Activated CD4-positive, alpha-beta T cell treated with anti-CD3 and anti-CD28 coated beads, Interleukin-2, amount 10 ng/mL, durations not matched to agents 7 days and 5 days (primary cell): ENCODE measurements at places on chromosomes 6 and 20. TPM values are rescaled to one million over a fixed set of nuclear protein-coding genes. Genes with fewer than 3 reads are reported as not detected.

DNA sequence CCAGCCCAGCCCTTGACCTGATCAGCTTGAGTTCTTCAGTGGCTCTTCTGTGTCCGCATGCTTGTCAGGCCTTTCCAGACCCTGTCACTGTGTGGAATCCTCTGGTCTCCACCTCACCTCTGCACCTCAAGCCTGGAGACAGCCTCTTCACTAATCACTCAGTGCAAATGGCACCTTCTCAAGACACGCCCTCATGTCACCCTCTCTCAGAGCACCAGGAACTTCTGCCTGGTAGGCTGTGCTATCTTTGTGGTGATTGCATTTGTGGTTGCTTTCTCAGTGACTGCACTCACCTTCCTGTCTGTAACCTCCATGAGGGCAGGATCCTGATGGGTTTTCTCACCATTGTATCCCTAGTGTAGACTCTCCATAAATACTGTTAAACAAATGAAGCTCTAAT lies 435.2 kb upstream of the CDH4 start:
- peaks cover 1% of the 10 kb centered on the region for H3K36me3 ChIP-seq
- no peak overlapping the region for H3K27ac ChIP-seq
- no peak overlapping the region for H3K4me3 ChIP-seq
- H3K27me3 ChIP-seq = peaks cover 11% of the 10 kb centered on the region

- H3K4me1 ChIP-seq = peaks cover 32% of the 10 kb centered on the region
- peak overlapping the region; percentile 36 for H3K4me3 ChIP-seq
- H3K27ac ChIP-seq = peak overlapping the region; percentile 83
- H3K36me3 ChIP-seq = peaks cover under 1% of the 10 kb centered on the region
- peaks cover 7% of the 10 kb centered on the region for H3K27me3 ChIP-seq
Measured at GRCh38 chr6:43725643-43726580, 38.3 kb upstream of the MRPS18A start.

TRIM15 gene
- not detected for total RNA-seq

GRCh38 chr6:128107682-128108081 lies 206.8 kb upstream of the THEMIS start:
- DNase-seq = no peak
- no peaks in the 10 kb centered on the region for H3K27me3 ChIP-seq
- H3K27ac ChIP-seq = no peak overlapping the region
- H3K36me3 ChIP-seq = no peaks in the 10 kb centered on the region

DNA sequence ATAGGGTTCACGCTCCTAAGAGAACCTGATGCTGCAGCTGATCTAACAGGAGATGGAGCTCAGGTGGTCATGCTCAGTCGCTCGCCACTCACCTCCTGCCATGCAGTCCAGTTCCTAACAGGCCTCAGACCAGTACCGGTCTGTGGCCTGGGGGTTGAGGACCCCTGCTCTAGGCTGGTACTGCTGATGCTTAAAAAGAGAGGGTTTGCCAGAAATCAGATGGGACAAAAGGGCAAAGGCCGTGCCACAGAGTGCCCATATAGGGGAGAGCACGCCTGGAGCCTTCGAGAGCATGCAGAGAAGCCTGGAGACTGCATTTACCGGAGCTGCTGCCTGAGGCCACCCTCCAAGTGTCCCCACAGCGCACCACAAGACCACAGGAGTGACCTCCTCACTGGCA lies 75.5 kb downstream of the PTPN1 start:
- no peaks in the 10 kb centered on the region for H3K27me3 ChIP-seq
- H3K36me3 ChIP-seq = peaks cover 49% of the 10 kb centered on the region
- H3K4me1 ChIP-seq = no peaks in the 10 kb centered on the region
- peak overlapping the region; percentile 9 for H3K27ac ChIP-seq
- H3K4me3 ChIP-seq = no peak overlapping the region

- no peaks in the 10 kb centered on the region for H3K27me3 ChIP-seq
- no peaks in the 10 kb centered on the region for H3K36me3 ChIP-seq
- peak; percentile 13 for DNase-seq
- peaks cover 5% of the 10 kb centered on the region for H3K4me1 ChIP-seq
- H3K4me3 ChIP-seq = no peak overlapping the region
Measured at GRCh38 chr20:11912013-11912658, 5.6 kb upstream of the BTBD3 start.

GRCh38 chr6:111804627-111805235 lies 68.5 kb downstream of the FYN start:
- peak overlapping the region; percentile 66 for H3K4me3 ChIP-seq
- H3K27ac ChIP-seq = peak overlapping the region; percentile 82
- peaks cover 86% of the 10 kb centered on the region for H3K4me1 ChIP-seq
- no peaks in the 10 kb centered on the region for H3K27me3 ChIP-seq

- no peak overlapping the region for H3K4me3 ChIP-seq
- H3K27me3 ChIP-seq = peaks cover 10% of the 10 kb centered on the region
- peaks cover 17% of the 10 kb centered on the region for H3K4me1 ChIP-seq
- H3K36me3 ChIP-seq = no peaks in the 10 kb centered on the region
- DNase-seq = no peak
- no peak overlapping the region for H3K27ac ChIP-seq
Measured at GRCh38 chr20:50269091-50270033, 78.7 kb downstream of the CEBPB start.

GSTA2 gene
- total RNA-seq = not detected

- H3K27ac ChIP-seq = no peak overlapping the region
- H3K4me3 ChIP-seq = no peak overlapping the region
- no peaks in the 10 kb centered on the region for H3K4me1 ChIP-seq
- no peak for DNase-seq
- no peaks in the 10 kb centered on the region for H3K27me3 ChIP-seq
Measured at GRCh38 chr6:169387809-169388383, 134.2 kb upstream of the THBS2 start.

- H3K4me1 ChIP-seq = peaks cover 4% of the 10 kb centered on the region
- H3K4me3 ChIP-seq = no peak overlapping the region
- no peak for DNase-seq
- H3K36me3 ChIP-seq = no peaks in the 10 kb centered on the region
- peaks cover 25% of the 10 kb centered on the region for H3K27me3 ChIP-seq
Measured at GRCh38 chr6:132612449-132613108, 11.5 kb downstream of the TAAR2 start.

NOTCH4 gene
- 0.20 TPM for total RNA-seq

SH3BGRL2 gene
- total RNA-seq = 0.12 TPM

JPH2 gene
- not detected for total RNA-seq

GRCh38 chr20:32775336-32775991 lies 13.3 kb downstream of the DNMT3B start:
- no peak overlapping the region for H3K27ac ChIP-seq
- peaks cover 22% of the 10 kb centered on the region for H3K4me1 ChIP-seq
- no peak overlapping the region for H3K4me3 ChIP-seq
- H3K36me3 ChIP-seq = no peaks in the 10 kb centered on the region
- no peaks in the 10 kb centered on the region for H3K27me3 ChIP-seq

GRCh38 chr20:58695895-58696375 lies 3.3 kb downstream of the NPEPL1 start:
- H3K4me3 ChIP-seq = no peak overlapping the region
- no peak for DNase-seq
- H3K27me3 ChIP-seq = no peaks in the 10 kb centered on the region

- H3K4me1 ChIP-seq = peaks cover 2% of the 10 kb centered on the region
- H3K36me3 ChIP-seq = no peaks in the 10 kb centered on the region
- H3K27ac ChIP-seq = no peak overlapping the region
- H3K27me3 ChIP-seq = no peaks in the 10 kb centered on the region
- no peak overlapping the region for H3K4me3 ChIP-seq
Measured at GRCh38 chr20:18754653-18755045, 58.9 kb upstream of the SCP2D1 start.

BCAS1 gene
- total RNA-seq = 0.06 TPM

ELOVL2 gene
- not detected for total RNA-seq

DNA sequence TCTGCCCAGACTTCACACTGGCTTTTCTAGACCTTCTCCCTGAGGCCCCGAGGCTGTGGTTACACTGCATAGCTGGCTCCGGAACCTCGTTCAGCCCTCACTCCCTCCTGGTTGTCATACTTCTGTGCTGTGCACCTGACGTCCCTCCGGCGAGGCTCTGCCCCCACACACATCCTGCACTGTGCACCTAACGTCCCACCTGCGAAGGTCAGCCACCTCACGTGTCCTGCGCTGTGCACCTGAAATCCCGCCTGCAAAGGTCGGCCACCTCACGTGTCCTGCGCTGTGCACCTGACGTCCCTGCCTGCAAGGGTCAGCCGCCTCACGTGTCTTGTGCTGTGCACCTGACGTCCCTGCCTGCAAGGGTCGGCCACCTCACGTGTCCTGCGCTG lies 111.0 kb upstream of the FRMD1 start:
- H3K4me3 ChIP-seq = no peak overlapping the region
- no peaks in the 10 kb centered on the region for H3K27me3 ChIP-seq
- H3K36me3 ChIP-seq = no peaks in the 10 kb centered on the region
- H3K27ac ChIP-seq = no peak overlapping the region
- no peak for DNase-seq
- no peaks in the 10 kb centered on the region for H3K4me1 ChIP-seq

DNA sequence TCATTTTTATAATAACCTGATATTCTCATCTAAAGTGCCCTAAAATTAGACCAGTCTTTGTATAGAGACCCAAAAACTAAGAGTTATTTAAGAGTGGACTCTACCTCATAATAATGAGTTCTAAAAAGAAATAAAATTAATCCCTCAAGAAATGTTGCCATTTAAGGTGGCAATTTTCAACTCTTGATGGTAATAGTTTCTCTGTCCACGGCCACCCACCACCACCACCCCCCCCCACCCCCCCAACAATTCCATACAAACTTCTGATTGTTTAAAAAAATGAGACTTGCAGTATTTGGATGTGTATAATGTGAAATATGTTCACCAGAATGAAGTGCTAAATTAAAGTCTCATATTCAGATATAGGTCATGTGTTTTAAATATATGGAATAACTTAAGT lies 2.4 kb downstream of the MAP7 start:
- H3K4me3 ChIP-seq = no peak overlapping the region
- H3K27me3 ChIP-seq = peaks cover 75% of the 10 kb centered on the region
- H3K27ac ChIP-seq = no peak overlapping the region
- no peaks in the 10 kb centered on the region for H3K36me3 ChIP-seq

GRCh38 chr6:34143884-34144580 lies 1.9 kb downstream of the GRM4 start:
- H3K4me1 ChIP-seq = peaks cover 6% of the 10 kb centered on the region
- no peak overlapping the region for H3K4me3 ChIP-seq
- peaks cover 63% of the 10 kb centered on the region for H3K27me3 ChIP-seq
- DNase-seq = peak; percentile 24

GRCh38 chr20:10501402-10501801 lies 66.3 kb downstream of the SLX4IP start:
- peak; percentile 37 for DNase-seq
- H3K36me3 ChIP-seq = peaks cover 8% of the 10 kb centered on the region
- H3K4me1 ChIP-seq = peaks cover 42% of the 10 kb centered on the region
- peak overlapping the region; percentile 96 for H3K27ac ChIP-seq
- peak overlapping the region; percentile 78 for H3K4me3 ChIP-seq

DNA sequence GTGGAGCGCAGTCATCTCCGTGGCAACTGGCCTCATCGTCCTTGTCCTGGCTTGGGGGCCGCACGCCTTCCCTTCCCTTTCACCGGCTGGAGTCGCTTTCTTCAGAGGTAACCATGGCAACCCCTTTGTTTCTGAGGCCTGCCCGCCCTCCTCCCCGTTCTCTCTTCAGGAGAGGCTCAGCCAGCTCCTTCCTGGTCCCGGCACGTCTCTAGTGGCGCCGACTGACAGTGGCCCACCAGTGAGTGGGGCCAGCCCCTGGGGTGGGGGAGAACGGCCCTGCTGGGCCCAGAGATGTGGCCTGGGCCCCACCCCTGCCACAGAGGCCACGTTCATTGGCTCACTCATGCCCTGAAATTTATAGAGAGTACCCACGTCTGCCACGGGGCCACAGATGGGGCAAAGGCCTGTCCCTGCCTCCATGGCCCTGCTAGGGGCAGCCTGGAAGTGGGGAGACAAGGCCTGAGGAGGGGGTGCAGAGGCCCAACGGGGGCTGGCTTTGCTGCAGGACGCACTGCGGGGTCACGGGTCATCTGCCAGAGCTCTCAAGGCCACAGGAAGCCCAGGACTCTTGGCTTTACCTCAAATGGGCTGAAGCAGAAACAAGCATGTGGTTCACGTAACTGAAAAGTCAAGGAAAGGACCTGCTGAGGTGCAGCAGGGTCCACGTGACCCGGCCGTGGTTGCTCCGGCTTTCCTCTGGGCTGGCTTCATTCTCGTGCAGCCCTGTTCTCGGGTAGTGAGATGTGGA lies 1.4 kb upstream of the OSBPL2 start:
- peaks cover 33% of the 10 kb centered on the region for H3K4me1 ChIP-seq
- no peak overlapping the region for H3K27ac ChIP-seq
- DNase-seq = no peak
- peaks cover 5% of the 10 kb centered on the region for H3K36me3 ChIP-seq
- no peak overlapping the region for H3K4me3 ChIP-seq

BPIFA2 gene
- total RNA-seq = not detected

- no peaks in the 10 kb centered on the region for H3K36me3 ChIP-seq
- no peak overlapping the region for H3K4me3 ChIP-seq
- H3K27ac ChIP-seq = no peak overlapping the region
Measured at GRCh38 chr6:55562318-55562717, 16.7 kb downstream of the HMGCLL1 start.

DNA sequence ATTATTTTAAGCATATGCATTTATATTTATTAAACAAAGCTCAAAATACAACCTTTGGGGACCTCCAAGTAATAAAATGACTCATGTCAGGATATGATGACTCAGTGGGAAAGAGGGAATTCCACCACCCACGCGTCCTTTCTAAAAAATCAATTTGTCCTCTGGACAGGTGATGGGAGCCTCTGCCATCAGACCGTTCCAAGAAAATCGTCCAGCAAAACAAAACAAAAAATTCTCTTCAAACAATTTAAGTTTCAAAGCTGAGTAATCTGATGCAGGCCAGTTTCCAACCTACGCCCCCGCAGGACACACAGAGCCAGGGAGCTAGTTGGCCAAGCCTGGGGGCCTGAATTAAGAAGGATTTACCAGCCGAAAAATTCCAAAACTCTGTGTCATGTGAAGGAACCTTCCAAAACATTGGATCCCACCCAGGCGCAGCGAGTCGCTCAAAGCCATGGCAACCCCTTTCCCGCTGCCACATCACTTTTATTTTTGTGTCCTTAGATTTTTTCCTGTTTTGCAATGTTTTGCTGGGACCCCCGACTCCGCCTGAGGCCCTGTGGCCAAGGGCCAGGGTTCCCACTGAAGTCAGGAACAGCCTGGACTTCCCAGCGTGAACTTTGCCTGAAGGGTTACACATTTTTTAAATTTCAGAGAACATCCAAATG lies 95.3 kb downstream of the NFATC2 start:
- no peak for DNase-seq
- H3K4me1 ChIP-seq = peaks cover 17% of the 10 kb centered on the region

GRCh38 chr6:135230711-135231468 lies 49.8 kb downstream of the MYB start:
- peak overlapping the region; percentile 26 for H3K27ac ChIP-seq
- H3K4me3 ChIP-seq = no peak overlapping the region
- H3K27me3 ChIP-seq = no peaks in the 10 kb centered on the region
- H3K36me3 ChIP-seq = peaks cover 2% of the 10 kb centered on the region
- peaks cover 49% of the 10 kb centered on the region for H3K4me1 ChIP-seq

- peaks cover 47% of the 10 kb centered on the region for H3K36me3 ChIP-seq
- peak overlapping the region; percentile 85 for H3K27ac ChIP-seq
- peaks cover 4% of the 10 kb centered on the region for H3K27me3 ChIP-seq
- peaks cover 43% of the 10 kb centered on the region for H3K4me1 ChIP-seq
- peak; percentile 23 for DNase-seq
- H3K4me3 ChIP-seq = peak overlapping the region; percentile 78
Measured at GRCh38 chr20:43459022-43459942, 1.6 kb downstream of the SRSF6 start.
